ENCODE measurements at places on chromosomes 4 and X.

- no peak for DNase-seq
Observed at GRCh38 chr4:123198706-123199105, 197.9 kb upstream of the SPRY1 start.

DNA sequence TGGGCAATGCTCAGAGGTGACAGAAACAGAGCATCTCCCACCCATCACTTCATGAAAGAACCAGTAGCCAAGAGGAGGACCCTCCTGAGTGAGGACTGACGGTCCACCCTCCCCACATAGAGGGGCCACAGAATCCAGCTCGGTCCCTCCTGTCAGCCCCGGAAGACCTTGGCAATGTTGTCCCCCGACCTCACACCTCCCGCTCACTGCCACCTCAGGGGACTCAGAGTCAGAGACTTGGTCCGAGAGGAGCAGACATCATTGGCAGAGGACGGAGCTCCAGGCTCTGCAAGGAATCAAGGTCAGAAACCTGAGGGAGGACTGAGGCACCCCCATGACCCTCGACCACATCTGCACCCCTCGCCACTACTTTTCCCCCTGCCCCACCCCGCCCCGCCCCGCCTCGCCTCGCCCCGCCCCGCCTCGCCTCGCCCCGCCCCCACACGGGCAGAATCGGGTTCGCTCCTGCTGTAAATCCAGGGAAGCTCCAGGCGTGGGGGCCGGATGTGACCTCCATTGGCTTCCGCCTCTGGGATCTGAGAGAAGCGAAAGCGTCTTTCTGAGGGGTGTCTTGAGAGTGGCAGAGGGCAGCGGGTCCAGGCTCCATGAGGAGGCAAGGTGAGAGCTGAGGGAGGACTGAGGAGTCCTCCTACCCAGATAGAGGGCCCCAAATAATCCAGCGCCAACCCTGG lies at the start of gene MAGEA11:
Gene MAGEA11, plus strand, starts transcription at position 516 of the 692 bp plus-strand sequence. CDS start 1,100 bp downstream, outside the sequence.
- DNase-seq: no peak

GRCh38 chr4:47662975-47663374 lies 174.9 kb downstream of the CORIN start:
- no peak for DNase-seq

DNA sequence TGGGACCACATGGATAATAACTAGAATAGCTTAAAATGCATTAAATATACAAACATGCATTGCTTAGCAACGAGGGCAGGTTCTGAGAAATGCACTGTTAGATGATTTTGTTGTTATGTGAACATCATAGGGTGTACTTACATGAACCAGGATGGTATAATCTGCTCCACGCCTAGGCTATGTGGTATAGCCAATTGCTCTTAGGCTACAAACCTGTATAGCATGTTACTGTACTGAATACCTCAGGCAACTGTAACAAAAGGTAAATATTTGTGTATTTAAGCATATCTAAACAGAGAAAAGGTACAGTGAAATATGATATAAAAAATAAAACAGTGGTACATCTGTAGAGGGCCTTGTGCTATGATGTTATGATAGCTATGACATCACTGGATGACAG lies 169.2 kb upstream of the IL15 start:
- DNase-seq: no peak

GRCh38 chrX:137428766-137429591 lies 136.9 kb upstream of the ZIC3 start:
- no peak for DNase-seq

DNA sequence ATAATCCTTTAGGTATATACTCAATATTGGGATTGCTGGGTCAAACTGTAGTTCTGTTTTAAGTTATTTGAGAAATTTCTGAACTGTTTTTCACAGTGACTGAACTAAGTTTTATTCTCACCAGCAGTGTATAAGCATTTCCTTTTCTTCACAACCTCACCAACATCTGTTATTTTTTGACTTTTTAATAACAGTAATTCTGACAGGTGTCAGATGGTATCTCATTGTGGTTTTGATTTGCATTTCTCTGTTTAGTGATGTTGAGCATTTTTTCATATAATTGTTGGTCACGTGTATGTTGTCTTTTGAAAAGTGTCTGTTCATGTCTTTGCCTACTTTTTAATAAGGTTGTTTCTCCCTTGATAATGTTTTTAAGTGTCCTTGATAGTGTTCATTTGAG lies 112.6 kb downstream of the LINC00632 start:
- DNase-seq: no peak

- DNase-seq: no peak
Observed at GRCh38 chrX:46554942-46555341, 9.7 kb upstream of the ZNF674 start.

DNA sequence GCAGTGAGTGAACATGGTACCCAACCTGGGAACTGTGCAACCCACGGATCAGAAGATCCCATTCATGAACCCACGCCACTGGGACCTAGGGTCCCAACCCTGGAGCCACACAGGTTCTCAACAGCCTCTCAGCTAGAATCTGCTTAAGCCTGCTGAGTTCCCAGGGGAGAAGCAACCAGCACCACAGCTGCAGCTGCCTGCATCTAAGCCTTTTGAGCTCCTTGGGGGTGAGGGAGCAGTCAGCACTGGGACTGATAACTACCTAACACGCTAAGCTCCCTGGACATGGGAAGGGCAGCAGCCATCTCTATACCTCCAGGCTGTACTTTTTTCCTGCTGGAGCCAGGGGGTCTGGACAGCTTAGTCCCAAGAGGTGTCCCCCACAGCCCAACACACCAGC lies 179.3 kb downstream of the IL15 start:
- no peak for DNase-seq

DNA sequence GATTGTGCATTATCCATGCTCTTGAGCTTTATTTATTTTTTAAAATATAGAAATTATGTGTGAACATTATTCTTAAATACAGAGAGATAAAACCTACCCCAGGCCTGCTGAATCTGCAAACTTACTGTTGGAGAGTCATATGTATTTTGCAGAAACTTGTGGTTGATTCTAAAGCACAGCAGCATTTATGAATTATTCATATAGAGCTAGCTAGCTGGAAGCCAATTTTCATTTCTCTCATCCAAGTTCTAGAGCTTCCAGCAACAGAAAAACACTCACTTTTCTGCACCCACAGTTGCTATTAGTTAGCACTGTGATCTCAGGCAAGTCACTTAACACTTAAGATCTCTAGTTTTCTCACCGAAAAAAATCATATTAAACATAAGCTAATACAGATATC lies 479.5 kb upstream of the FAM47C start:
- DNase-seq: no peak

DNA sequence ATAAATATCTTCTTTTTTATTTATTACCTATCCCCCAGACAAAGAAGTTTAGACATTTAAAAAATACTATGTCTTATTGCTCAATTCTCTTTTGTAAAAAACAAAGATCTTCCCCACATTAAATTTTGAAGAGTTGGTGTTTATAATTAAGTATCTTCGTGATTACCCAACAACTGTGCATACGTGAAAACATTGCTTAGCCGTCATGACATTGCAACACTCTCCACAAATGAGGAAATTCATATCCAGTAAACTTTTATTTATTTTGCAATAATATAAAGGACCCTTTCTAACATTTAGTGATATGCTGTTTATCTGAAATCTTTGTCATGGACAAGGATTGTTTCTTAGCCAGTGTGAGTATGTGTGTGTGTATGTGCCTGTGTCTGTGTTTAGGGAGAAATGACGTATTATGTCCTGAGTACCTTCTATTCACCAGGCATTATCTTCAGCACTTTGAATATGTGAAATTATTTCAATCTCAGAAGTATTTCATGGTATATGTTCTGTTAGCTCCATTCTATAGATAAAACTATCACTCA lies 26.1 kb upstream of the EREG start:
- no peak for DNase-seq

DNA sequence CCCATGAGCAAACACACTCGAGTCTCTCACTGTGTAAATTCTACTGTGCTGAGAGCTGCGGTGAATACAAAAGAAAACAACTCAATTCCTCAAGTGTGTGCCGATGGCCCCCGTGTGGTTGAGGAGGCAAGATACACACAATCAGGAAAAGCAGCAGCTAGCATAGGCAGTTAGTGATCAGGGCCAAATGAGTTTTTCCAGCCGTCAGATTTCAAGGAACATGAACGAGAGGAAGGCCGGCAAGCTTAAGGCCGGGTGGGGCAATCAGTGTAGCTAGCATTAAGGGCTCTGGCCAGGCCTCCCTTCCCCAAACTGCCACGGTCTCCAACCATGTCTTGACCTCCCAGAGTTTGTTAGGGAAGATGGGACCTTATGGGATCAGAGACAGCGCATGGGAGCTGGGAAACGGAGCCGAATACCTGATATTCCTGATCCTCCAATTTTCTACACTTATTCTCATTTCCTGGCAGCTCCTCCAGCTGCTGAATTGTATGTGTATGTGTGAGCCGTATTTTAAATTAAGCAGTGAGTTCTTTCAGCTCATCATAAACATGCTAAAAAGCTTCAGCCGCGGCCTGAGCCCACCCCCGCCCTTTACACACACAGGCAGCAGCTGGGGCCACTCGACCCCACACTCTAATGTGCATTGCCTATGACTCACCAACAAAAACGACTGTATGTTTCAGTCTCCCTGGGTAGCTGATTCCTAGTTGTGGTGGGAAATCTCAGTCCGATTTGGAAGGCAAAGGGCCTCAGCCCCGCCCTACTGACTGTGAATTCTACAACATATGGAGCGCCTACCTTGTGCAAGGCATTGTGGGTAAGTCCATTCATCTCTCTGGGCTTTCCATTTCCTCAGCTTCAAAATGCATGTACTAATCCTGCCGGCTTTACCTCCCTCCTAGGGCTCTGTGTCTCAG lies 59.9 kb downstream of the RTL9 start:
- peak; percentile 78 for DNase-seq

DNA sequence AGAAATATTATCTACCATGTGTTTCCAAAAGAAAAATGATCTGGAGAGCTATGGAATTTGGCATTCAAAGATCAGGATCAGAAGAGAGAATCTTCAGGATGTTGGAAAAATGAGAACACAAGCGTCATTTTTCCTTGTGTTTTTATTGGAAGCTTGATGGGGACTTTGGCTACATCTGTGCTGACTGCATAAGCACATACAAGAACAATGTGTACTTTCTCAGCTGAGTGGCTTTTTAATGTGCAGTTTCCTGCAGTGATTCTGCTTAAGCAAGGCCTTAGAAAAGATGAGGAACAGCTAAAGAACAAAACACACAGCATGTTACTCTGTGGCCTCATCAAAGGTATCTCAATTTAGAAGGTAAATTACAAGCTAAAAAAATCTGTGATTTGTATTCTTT lies 1039.9 kb downstream of the GLUD2 start:
- no peak for DNase-seq

DNA sequence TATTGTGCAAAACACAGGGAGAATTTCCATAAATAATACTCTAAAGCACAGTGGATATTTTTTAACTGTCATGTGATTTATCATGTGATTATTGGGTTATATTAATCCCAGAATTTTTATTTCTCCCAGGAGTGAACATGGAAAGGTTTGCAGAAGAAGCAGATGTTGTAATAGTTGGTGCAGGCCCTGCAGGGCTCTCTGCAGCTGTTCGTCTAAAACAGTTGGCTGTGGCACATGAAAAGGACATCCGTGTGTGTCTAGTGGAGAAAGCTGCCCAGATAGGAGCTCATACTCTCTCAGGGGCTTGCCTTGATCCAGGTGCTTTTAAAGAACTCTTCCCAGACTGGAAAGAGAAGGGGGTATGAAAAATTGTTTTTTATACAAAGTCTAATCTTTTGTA lies 10.0 kb downstream of the ETFDH start:
- DNase-seq: peak; percentile 38

DNA sequence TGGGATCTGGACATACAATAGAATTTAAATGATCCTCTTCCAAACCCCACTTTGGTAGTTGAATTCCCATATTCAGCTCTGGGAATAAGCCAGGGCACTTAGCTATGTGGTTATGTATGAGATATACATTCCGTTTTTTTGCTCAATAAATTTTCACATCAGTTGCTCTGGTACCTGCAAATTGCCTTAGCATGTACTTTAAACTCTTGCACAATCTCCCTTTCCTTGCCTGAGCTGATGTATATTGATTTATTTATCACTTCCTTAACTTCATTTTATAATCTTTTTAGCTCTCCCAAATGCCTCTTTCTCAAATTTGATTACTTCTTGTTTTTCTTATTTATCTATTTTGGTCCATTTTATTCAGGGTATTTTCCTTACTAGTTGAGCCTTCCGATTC lies 90.1 kb upstream of the AGA start:
- DNase-seq: no peak

- no peak for DNase-seq
Observed at GRCh38 chr4:87060957-87061356, 126.1 kb downstream of the AFF1 start.

DNA sequence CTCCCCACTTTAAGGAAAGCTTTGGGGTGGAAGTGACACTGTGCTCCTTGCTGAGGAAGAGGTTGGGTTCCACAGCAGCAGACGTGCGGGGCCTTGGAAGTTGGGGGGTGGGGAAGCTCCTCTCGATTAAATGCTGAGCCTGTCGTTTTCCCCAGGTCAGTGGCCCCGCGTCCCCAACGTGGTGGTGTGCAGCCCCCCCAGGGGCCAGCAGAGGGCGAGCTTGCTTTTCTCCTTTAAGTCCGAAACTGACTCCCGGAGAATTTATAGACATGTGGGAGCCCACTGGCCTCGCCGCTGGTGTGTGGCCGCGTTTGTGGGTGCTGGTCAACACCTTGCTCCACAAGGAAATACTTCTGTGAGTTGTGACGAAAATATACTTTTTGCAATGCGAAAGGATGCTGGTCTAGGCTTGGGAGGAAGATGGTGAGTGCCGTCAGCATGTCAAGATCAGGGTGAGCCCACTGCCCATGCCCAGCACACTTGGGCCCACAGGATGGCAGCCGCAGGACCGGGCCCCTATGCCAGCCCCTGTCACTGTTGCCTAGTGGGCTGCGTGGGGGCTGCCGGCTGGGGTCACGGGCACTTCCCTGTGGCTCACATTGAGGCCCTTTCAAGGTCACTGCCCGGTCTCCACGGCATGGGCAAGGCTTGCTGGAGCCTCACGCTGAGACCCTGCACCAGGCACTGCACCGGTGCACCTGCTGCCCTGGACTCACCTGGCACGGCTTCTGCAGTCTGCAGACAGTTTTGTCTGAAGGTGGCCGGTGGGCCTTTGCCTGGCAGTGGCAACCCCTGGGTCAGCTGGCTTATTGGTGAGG lies 9.4 kb downstream of the UVSSA start:
- DNase-seq: peak; percentile 57

GRCh38 chr4:171812665-171813525 lies at the start of gene GALNTL6:
TSS of gene GALNTL6 (plus strand) at chr4:171813404.
- DNase-seq: peak; percentile 50

DNA sequence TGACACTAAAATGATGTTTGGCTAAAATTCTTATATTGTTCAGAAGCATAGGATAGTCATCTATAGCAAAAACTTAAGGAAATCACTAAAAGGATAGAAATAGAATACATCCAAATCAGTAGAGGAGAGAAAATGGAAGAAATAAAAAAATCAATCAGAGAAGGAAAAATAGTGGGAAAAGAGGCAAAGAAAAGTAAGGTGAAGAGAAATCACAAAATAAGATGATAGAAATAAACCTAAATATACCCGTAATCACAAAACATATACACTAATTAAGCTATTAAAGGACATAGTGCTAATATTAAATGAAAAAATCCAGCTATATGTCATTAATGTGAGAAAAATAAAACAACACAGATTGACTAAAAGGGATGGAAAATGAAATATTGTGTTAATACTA lies 6.3 kb downstream of the PGRMC2 start:
- no peak for DNase-seq

Measured in right hindlimb (tissue), 1 donor.